ENCODE measurements at places on chromosomes 7 and 10. TPM values are rescaled to one million over a fixed set of nuclear protein-coding genes. Genes with fewer than 3 reads are reported as not detected.

RBM20 gene
- 0.07 TPM for total RNA-seq

CCL24 gene
- total RNA-seq: not detected

MARVELD1 gene
- total RNA-seq: 4.3 TPM

ITPRID1 gene
- total RNA-seq: not detected

ANXA8L1 gene
- not detected for total RNA-seq
